A549 (cell line): ENCODE measurements at places on chromosomes 5 and 9.

DNA sequence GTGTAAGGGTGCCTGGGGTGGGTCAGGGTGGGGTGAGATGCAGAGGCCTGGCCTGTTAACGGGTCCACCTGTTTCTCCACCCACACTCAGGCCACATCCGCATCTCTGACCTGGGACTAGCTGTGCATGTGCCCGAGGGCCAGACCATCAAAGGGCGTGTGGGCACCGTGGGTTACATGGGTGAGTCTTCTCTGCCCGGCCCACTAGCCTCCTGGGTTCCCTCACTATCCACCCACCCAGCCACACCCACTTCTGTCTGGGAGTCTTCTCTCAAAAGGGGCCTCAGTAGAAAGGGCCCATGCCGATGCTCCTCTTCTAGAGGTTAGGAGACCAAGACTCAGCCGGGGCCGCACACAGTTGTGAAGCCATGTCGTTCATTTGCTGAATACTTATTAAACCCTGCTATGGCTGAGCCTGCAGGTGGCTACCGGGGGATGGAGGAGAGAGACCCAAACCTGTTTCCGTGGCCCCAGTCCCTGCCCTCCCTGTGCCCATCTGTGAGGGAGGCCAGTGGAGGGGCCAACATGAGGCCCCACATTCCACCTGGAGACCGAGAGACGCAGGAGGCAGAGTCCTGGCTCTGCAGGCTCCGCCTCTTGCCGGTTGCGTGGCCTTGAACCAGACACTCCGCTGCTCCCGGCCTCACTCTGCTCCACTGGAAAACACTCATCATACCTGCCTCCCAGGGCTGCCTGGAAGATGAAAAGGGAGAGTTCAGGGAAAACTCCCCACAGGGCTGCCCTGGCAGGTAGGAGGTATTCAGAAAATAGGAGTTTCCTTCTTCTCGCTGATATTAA, 8.7 kb downstream of the GRK6 start:
- no peak for DNase-seq

GRCh38 chr9:113523421-113524141, 60.1 kb downstream of the RGS3 start:
- DNase-seq, result no peak

GRCh38 chr5:143551820-143552251, 148.3 kb upstream of the NR3C1 start:
- no peak for DNase-seq

DNA sequence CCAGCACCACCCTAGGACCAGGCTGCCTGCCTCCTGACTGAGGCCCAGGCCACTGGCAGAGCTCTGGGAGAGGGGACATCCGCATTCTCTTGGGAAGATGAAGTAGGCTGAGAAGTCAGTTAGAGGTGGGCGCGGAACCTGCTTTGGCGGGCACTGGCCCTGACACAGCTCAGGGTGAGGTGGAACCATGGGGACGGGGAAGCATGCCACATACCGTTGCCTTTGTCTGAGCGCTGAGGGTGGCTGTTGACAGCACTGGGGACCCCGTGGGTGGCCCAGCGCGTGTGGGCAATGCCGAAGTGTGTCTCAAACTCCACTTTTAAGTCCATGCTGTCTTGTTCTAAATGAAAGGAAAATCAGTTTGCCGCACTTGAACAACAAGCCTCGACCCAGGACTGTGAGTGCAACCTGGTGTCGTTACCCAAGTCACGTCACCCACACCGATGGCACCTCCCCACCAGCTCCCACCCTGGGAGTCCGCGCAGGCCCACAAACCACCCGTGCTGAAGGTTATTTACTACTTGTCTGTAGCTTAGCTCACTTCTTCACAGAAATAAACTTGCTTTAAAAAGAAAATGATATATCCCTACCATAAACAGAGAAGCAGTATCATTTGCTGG, 17.4 kb downstream of the GFPT2 start:
- no peak for DNase-seq
